ENCODE measurements at places on chromosomes 11 and 22.

- DNase-seq: no peak
These were observed 719.8 kb upstream of the LRRC4C start for GRCh38 chr11:42179216-42179615.

DNA sequence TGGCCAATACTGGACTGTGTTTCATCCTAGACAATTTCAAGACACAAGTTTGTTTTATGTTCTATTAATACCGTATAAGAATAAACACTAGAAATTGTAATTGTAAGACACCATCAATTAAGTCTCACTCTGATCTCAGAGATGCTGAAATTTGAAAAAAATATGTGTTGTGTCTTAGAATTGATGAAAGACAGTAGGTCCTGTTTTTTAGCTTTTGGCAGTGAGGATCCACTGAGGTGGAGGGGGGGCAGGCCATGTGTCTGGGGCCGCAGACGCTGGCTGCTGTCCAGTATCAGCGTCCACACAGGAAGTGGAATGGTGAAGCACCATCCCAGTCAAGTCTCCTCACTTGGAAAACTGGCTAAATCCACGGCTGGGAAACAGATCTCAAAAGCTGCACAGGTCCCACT lies 22.5 kb upstream of the ALG8 start:
- no peak for DNase-seq

DNA sequence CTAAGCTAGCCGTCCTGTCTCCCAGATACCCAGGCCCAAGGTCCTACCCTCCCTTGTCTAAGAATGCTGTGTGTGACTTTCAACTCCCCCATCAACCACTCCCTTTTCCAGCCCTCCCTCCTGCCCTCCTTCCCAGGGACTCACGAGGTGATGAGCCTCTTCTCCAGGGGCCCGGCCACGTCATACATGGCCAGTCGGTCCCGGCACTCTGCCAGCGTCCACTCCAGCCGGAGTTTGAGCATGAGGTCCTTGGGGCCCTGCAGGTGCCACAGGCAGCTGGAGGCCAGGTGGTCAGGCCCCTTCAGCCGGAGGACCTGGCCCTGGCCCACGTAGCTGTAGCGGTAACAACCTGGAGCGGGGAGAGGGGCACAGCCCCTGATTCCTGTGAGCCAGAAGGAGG lies 20.1 kb downstream of the TMPRSS6 start:
- DNase-seq: no peak

DNA sequence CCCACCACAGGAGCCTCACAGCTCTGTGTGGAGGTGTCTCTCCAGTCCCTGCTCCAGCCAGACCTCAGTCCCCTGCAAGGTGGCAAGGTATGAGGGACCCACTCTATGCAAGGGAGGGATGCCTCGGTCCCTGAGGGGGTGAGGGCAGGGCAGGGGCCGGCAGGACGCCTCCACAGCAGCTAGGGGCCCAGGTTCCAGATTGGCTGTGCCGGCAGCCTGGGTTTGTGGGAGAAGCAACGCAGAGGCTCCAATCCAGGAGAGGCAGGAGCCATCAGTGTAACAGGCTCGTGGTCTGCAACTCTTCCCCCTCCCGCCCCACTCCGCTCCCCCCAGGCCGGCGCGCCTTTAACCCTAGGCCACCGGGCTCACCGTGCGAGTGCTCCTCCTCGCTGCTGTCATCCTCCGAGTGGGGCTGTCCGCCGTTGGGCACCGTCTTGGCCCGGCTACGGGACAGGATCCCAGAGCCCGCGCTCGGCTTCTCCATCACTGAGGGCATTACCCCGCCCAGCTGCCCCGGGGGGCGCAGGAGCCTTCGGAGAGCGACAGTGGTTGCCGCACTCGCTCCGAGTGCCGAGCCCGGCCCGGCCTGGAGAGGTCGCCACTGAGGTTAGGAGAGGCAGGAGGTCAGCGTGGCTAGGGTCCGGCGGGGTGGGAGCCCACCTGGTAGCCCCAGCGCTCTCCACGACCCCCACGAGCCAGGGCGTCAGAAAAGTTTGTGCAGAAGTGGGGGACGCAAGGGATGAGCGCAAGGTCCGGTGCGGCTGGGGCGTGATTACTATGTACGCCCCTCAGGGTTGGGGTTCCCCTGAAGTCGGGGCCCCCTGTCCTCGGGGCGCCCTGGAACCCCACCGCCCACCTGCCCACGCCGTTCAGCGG lies 765 bp downstream of the RCOR2 start:
- no peak for DNase-seq

DNA sequence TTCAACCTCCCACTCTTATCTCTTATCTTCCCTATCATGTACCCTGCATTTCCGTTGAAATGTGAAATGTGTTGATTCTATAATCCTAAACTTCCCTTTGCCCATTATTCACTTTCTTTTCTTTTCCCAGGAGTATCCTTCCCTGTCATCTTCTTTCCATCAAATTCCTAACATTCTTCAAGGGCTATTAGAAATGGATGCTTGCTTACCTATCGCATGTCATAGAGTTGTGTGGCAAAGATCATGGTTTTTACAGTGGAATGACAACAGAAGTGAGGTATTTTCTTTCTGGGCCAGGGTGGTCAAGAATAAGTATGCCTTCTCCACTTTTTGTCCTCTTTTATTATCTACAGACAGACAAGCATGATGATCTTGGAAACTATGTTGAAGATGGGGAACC lies 124.4 kb upstream of the SLC5A12 start:
- DNase-seq: no peak

DNA sequence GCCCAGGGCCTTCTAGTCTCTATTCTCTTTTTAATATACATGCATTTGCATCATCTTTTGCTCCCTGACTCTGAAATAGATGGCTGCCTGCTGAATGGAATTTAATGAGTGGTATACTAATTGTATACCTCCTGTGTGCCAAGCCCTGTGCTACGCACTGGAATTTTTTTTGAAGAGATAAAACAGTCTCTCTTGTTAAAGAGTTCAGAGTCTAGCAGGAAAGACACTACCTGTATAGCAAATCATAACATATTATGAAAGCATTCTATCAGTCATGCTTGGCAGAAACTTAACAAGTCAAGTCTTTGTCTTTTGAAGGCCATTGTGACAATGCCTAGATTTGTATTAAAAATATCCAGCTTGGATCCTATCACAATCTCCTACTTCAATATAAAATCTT lies 63.7 kb upstream of the SESN3 start:
- no peak for DNase-seq
